ENCODE measurements at places on chromosomes 3 and 15.

DNA sequence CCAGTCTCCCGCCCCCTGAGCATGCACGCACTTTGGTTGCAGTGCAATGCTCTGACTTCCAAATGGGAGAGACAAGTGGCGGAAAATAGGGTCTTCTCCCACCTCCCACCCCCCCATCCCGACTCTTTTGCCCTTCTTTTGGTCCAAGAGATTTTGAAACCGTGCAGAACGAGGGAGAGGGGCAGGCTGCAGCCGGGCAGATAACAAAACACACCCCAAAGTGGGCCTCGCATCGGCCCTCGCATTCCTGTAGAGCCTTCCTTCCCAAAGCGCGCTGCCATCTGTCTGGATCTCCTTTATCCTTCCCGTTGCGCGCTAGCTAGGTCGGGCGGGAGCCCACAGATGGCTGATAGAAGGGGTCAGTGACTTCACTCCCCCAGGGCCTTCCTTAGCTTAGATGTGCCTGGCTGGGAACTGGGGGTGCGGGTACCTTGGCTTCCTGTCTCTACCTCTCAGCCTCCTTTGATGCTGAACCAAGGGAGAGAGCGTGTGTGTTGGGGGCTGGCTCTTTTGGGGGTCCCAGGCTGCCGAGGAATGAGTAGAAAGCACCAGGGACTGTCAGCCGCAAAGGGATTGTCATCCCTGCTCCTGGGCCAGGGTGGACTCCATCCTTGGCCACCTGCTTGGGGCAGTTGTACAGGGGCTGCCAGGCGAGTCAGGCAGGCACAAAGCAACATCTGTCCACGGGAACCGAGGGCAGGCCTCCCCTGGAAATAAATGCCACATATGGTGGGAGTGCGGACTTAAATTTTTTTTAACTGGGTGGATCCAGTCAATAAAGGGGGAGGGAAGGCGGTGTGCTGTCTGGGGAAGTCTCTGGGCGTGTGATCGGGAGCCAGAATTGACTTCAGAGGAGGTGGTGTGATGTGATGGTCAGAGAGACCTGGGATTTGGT lies 1.8 kb downstream of the SMAD3 start:
- no peak for DNase-seq

- DNase-seq, result no peak
These were observed 105.5 kb downstream of the RYK start for GRCh38 chr3:134145183-134145582.

DNA sequence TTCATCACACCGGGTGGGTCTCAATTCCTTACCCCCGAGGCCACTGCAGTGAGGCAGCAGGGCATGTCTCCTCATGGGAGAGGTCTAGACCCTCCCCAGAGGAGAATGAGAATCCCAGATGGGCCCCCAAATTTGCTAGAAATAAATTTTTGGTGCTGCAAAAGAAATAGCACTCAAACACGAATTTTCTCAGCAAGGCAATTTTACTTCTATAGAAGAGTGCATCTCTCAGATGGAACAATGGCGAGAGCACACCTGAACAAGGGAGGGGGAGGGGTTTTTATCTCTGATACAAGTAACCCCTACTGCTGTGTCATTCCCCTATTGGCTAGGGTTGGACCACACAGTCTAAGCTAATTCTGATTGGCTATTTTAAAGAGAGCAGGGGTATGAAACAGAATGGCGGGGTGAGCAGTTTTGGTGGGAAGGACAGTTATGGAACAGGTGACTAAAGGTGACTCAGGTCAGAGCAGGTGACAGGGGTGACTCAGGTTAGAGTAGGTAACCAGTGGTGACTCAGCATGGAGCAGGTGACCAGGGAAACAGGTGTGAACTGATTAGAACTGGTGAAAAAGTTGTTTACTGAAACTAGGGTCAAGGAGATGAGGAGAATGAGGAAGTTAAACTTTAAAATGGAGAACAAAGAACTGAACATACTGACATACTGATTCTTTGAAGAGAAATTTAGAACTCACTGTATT lies 93.0 kb upstream of the WNT7A start:
- no peak for DNase-seq

GRCh38 chr15:39682366-39682765 lies 100.3 kb downstream of the FSIP1 start:
- no peak for DNase-seq

- no peak for DNase-seq
These were observed 44.0 kb downstream of the SUCLG2 start for GRCh38 chr3:67610458-67610857.

DNA sequence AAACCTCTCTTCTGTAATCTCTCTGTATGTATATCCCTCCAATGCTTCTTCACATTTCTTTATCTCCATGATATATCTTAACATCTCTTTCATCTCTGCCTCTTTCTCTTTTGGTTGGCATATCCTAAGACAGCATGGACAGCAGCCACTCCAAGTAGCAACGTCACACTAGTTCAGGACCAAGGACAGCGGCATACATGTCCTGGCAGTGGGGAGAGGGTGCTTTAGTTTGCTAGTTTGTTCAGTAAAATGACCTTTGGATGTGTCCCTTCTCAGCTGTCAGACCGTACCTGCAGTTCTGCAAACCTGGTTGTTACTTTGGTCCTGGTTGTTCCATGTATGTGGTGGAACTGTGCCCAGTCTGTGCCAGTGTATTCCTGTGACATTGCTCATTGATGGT lies 225.6 kb upstream of the ROPN1 start:
- DNase-seq, result no peak

DNA sequence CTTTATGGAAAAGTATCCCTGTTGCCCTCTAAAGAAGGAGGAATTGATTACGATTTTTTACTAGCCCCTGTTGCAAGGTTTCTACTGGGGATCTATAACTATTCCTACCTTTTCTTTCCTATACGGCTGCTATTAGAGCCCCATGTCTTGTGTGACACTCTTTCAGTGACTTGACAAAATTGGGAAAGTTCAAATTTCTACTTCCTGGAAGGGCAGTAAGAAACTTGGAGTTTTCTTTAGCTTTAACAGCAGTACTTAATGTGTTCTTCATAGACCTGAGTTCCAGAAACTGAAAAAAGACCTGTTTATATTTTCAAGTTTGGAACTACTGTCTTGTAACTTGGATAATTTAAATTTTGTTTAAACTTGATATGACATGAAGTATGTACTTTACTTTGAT lies 54.7 kb downstream of the TRPC1 start:
- DNase-seq, result no peak
